ENCODE measurements at places on chromosomes 16 and 17.
A peak's percentile ranks its signal among the peaks of the same experiment; 100 is the strongest.

- no peak for DNase-seq
These were observed 4.7 kb upstream of the PIPOX start for GRCh38 chr17:29038085-29038795.

- no peak for DNase-seq
These were observed 3.8 kb downstream of the TRIM47 start for GRCh38 chr17:75874323-75875181.

DNA sequence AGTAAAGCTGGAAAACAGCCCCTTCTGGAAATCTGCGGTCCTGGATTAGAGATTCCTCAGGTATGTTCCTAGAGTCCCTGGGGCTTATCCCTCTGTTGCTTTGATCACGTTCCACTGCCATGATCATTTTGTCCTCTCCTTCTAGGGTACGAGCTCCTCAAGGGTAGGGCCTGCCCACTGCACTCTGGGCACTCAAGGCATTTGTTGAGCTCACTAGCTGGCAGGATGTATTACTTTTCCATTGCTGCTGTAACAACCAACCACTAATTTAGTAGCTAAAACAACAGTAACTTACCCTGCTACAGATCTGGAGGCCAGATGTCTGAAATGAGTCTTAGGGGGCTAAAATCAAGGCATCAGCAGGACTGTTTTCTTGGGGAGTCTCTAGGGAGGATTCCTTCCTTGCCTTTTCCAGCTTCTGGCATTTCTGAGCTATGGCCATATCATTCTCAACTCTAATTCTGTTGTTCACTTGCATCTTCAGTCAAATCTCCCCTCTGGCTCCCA, 65.7 kb downstream of the ARSG start:
- DNase-seq, result no peak

GRCh38 chr17:78923660-78924453, 1.3 kb downstream of the TIMP2 start:
- DNase-seq, result no peak

- no peak for DNase-seq
These were observed 5.0 kb downstream of the CTF1 start for GRCh38 chr16:30901201-30902028.

- no peak for DNase-seq
These were observed 225.9 kb upstream of the IRX3 start for GRCh38 chr16:54512467-54512995.

DNA sequence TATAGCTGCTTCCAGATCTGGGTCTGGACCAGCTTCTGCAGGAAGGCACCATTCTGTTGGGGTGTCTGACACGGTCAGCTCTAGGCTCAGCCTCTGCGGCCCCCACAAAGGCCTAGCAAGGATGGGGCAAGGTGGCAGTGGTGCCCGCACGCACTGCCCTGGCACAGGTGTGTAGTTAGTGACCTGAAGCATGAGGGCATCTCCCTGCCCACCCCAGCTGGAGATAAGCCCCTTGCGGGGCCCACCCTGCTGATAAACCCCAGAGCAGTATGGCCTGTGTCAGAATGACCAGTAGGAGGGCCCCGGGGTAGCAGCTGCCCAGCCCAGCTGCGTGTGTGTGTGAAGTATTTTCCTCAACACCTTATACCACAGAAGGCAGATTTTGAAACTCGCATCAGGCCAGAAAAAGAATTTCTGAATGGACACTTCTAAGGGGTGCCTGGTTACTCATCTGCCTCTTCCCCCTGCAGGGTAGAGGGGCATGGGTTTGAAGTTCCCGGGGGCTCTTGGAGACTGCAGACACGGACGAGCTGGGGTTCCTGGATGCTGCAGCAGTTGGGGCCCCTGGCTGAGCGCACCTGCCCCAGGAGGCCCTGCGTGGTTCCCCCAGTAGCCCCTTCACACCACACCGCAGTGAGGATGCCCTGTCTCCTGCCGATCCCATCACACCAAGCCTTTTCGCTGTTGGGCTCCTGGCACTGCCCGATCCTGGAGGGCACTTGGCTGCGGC, 4.5 kb downstream of the ARHGDIA start:
- DNase-seq, result no peak

- no peak for DNase-seq
These were observed 133.9 kb downstream of the SOCS1 start for GRCh38 chr16:11121914-11122692.

DNA sequence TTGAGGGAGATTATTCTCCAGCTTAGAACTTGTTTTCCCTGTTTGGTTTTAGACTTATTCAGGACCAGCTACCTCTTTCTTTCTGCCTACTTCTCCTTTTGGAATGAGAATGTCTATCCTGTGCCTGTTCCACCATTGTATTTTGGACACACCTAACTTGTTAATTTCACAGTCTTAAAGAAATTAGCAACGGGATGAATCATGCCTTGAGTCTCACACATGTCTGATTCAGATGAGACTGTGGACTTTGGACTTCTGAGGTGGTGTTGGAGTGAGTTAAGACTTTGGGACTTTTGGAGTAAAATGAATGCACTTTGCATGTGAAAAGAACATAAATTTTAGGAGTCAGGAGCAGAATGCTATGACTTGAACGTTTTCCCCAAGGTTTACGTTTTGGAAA, 581.4 kb downstream of the CDH11 start:
- no peak for DNase-seq

GRCh38 chr16:86571530-86571915, 4.9 kb downstream of the FOXC2 start:
- DNase-seq, result no peak

GRCh38 chr17:15392326-15392741, 50.9 kb upstream of the TEKT3 start:
- DNase-seq, result no peak

DNA sequence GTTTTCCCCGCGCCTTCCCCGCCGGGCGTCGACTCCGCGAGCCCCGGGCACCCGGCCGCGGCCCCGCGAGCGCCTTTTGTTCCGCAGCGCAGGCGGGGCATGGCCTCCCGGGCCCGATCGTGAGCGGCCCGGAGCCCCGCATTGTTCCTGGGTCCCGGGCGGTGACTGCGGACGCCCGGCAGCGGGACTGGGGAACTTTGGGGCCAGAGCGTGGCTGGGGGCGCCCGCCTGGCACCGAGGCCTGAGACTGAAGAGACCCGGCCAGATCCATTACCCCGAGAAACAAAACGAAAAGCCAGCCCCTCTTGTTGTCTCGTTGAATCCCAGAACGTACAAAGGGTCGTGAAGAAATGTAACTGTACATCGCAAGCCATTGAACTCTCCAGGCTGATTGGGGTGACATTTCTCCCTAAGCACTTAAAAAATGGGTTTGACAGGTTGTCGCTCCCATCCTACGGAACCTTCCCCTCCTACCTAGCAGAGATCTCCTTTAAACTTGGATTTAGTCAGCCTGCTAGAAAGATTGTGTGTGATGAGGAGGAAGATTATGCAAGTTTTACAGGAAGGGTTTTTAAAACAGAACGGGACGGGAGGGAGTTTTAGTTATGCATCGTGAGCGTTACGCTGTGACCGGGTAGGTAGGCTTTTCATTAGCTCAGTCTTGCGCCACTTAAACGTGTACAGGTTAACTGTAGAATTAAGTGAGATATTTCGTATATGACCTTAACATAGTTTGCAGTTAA, 825 bp downstream of the METTL9 start:
- no peak for DNase-seq

DNA sequence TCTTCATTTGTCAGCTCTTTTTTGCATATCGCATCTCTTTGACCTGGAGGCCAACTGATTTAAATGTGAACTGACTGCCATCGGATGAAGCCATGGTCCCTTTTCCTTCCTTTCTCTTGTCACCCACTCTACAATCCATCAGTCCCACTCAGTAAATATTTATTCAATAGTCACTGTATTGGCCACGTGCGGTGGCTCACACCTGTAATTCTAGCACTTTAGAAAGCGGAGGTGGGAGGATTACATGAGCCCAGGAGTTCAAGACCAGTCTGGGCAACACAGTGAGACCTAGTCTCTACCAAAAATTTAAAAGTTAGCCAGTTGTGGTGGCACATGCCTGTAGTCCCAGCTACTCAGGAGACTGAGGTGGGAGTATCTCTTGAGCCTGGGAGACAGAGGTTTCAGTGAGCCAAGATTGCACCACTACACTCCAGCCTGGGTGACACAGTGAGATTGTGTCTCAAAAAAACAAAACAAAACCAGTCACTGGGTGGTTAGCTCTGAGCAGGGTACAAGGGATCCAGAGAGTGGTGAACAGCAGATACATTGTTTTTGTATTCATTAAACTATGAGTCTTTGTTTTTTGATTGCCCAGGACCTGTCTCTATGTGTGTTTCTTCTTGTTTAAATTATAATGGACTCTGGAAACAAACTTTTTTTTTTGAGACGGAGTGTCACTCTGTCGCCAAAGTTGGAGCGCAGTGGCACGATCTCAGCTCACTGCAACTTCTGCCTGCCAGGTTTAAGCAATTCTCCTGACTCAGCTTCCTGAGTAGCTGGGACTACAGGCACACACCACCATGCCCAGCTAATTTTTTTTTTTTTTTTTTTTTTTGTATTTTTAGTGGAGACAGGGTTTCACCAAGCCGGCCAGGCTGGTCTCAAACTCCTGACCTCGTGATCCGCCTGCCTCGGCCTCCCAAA, 6.9 kb downstream of the PHAF1 start:
- no peak for DNase-seq

GRCh38 chr17:4577386-4577993, 6.8 kb upstream of the SMTNL2 start:
- DNase-seq, result no peak

- no peak for DNase-seq
These were observed 582.7 kb upstream of the PSMD7 start for GRCh38 chr16:73713778-73714495.

DNA sequence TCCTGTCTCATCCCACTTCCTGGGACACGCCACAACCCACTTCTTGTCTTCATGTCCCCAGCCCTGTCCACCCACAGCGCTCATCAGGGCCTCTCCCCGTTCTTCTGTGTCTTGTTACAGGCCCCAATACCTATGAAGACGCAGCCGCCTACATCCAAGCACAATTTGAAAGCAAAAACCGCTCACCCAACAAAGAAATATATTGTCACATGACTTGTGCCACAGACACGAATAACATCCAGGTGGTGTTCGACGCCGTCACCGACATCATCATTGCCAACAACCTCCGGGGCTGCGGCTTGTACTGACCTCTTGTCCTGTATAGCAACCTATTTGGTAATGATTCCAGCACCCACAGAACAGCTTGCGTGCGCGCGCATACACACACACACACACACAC, 70.6 kb downstream of the AMFR start:
- DNase-seq, result no peak

DNA sequence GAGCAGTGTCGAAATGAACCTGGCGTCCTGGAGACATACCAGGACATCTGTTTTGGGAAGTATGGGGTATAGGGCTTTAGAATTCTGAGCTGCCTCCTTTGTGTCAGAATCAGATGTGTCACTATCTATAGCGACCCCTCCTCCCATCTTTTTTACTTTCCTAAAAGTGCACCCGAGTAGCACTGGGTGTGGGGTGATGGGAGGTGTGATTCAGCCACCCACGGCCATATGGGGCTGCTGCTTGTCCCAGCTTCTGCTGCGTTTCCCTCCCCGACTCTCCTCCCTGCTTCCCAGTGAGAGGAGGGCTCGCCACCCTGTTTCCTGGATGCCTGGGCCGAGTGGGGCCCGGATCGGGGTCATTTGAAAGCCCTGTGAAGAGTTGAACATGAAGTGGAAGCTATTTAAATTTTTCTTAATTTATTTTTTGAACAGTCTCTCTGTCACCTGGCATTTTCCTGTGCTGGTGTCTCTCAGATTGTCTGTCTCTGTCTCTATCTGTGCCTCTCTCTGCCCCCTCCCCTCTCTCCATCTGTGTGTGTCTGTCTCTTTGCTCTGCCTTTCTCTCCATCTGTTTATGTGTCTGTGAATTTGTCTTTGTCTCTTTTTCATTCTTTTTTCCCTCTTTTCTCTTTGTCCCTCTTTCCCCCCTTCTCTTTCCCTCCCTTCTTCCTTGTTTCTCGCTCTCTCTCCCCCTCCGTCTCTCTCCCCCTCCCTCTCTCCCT, 638.8 kb upstream of the EEF2KMT start:
- DNase-seq, result no peak

- no peak for DNase-seq
These were observed 85.4 kb downstream of the IRF8 start for GRCh38 chr16:85984231-85984880.

GRCh38 chr17:78889531-78889930, 13.5 kb downstream of the CEP295NL start:
- no peak for DNase-seq

- no peak for DNase-seq
These were observed 49.0 kb upstream of the TAC4 start for GRCh38 chr17:49896860-49897259.

GRCh38 chr17:8158267-8159031, 4.3 kb downstream of the VAMP2 start:
- peak; percentile 62 for DNase-seq

DNA sequence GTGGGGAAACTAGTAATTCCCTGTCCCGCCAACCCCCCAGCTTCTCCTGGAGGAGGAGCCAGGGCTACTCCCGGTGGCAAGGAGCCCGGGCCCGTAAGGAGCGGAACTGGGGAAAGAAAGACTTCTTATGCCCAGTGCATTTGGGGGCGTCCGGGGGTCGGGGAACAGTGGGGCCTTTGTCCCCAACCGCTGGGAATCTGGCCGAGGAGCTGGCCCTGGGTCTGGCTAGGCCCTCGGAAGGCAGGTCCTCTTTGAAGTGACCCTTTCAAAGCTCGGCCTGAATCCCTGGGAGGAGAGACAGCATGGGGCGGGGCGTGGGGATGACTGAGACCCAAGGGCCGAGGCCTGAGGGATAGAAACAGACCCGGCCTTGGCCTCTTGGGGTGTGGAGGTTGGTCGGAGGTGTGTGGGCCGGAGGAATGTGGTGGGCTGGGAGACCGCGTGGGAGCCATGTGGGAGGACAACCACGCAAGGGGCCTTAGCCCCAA, 6.0 kb downstream of the ARHGAP23 start:
- DNase-seq, result no peak

DNA sequence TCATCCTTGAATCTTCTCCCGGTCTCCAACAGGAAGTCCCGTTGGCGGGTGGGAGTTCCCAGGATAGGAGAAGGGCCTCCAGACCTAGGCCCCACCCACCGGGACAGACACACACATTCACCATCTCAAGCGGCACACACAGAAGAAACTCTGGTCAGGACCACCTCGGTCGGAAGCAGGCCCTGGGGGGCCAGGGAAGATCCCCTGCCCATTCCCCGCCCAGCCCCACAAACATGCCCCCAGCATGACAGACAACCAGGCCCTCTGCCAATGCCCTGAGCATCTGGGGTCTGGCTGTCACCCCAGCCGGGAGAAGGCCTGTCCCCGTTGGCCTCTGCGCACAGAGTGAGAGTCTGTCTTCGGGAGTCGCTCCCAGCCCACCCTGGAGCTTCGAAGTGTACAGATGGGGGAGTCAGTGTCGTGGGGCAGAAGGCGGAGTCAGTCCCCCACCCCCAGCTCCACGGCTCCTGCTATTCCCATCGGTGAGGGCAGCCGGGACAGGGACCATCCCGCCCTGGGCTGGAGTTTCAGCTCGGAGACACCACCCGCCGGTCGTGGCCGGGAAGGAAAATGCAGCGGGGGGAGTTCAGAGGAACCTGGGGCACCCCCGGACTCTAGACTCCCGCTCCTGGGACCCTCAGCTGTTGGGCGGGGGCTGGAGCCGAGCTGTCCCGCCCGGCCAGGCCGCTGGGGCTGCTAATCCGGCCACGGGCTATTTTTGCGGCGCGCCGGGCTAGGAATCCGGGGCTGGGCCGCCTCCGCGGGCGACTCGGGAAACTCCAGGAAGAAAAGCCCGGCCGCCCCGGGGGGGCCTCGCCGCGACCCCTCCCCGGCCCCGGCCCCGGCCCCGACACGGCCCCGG, 660 bp downstream of the RHBDF1 start:
- DNase-seq, result no peak
